ENCODE measurements at places on chromosomes 3 and 15.

DNA sequence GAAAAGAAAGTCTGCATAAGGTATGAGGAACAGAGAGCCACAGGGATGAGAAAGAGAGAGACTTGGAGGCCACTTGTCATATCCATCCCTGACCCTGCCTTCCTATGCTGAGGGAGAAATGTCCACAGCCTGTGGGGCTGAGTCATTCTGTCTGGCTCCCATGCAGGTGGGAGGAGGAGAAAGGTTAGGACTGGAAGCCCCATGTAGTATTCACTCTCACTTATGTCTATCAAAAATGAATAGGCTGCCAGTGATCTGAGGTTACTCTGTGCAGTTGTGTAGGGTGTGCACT lies 71.3 kb downstream of the RAB11A start:
- DNase-seq = peak; percentile 22

DNA sequence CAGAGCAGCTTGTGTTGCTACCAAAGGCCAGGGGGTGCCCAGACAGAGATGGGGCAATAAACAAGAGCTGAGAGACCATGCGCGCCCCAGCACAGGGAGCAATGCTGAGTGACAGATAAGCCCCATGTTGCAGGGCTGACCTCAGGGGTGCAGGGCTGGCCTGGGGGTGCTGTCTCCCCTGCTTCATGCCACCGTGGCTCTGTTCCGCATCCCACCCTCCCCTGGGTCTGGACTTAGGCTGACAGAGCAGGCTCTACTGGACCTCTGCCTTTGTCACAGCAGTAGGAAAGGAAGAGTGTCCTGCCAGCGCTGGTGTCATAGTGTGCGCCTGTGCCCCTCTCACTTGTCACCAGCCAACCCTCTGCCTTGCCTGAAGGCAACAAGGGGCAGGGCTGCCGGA lies 67.4 kb upstream of the IQSEC1 start:
- no peak for DNase-seq

GRCh38 chr15:87374339-87374738 lies 882.2 kb downstream of the NTRK3 start:
- DNase-seq = peak; percentile 49

GRCh38 chr3:58167431-58168351 lies 43.1 kb downstream of the DNASE1L3 start:
- DNase-seq = peak; percentile 43

DNA sequence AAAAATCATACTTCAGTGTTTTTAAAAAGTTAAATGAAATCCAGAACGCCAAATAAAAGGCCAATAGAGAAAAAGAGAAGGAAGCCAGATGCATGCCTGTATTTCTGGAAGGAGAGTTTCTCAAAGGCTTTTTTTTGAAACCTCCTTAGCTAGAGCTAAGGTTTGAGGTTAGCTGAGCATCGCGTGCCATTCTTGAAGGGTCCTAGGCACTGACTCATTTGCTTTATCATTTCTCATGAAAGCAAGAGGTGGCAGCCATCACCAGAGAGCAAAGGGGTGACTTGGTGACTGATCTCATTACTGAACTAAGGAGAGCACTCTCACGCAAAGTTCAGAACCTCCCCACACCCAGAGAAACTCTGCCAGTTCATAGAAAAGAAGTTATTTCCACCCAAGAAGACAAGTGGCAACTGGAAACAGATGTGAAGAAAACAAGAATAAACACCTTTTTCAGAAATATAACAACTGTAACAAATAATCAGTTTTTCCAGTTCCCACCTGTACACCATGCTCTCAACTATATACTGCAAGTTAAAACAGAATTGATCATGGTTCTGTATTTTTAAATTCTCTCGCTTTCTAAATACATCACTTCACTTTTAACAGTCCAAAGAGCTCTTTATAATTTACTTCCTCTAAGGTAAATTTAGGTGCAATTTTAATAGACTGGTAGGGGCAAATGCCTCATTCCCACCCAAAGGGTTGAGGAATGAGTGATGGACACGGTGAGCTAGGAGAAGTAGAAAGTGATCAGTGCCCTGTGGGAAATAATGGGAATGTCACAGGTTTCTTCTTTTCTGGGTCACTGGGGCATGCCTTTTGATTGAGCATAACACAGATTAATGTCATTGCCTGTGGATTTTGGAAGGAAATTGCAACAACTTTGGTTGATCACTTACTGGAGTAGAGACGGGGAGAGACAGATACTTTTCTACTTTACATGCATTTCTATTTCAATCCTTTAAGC lies 24.7 kb downstream of the GPR15 start:
- DNase-seq = no peak

DNA sequence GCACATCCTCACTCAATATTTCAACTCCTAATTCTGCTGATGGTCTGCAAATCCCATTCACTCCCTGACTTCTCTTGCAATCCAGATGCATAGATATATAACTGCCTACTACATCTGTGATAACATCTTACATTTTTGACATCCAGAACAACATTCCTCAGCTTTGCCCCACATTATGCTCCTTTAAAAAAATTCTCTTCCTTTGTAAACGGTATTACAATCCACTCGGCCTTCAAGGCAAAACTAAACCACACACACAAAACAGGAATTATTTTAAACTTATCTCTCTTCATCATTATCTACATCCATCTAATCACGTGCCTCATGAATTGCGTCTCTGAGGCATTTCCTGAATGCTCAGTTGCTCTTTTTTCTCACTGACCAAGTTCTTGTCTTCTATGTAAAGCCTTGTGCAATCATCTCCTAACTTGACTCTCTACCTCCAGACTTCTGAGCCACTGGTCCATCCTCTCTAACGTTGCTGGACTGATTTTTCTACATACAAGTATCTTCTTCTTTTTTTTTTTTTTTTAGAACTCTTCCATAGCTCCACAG lies 117.0 kb downstream of the SATB1 start:
- no peak for DNase-seq

GRCh38 chr3:132416161-132416560 lies 1.1 kb upstream of the DNAJC13 start:
- no peak for DNase-seq

DNA sequence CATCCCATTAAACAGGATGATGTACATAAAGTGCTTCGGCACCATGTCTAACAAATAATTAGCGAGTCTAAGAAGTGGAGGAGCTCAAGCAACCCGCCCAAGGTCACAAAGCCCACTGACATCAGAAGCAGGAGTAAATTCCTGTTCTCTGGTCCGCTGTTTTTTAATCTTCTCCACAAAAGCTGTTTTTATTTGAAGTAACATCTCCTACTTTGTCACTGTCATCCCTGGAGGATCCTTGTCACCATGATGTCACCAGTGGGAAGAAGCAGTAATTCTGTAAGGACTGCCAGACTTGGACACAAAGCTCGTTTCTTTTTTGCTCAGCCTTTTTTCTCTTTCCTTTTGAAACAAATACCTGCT lies 216.2 kb downstream of the STT3B start:
- no peak for DNase-seq

GRCh38 chr3:25480811-25481210 lies 52.7 kb downstream of the RARB start:
- DNase-seq = no peak

- DNase-seq = peak; percentile 98
These were observed 6.9 kb upstream of the IL16 start for GRCh38 chr15:81189583-81190283.

DNA sequence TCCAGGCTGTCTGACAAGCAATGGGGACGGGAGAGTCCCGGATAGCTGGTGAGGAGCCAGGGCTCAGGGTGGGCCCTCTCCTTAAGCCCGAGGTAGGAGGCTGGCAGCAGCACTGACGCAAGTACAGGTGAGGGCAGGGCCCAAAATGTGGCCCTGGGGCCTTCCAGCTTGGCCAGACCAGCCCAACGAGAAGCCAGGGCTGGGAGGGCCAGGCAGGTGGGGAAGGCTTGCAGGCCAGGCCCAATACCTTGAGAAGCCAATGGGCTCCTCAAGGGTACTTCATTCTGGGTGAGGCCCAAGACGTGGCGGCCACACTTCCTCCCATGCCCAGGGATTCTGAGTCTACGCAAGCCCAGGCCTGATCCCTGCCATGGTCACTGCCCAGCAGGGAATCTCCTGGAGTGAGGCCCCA lies 37.2 kb downstream of the AMOTL2 start:
- DNase-seq = no peak

DNA sequence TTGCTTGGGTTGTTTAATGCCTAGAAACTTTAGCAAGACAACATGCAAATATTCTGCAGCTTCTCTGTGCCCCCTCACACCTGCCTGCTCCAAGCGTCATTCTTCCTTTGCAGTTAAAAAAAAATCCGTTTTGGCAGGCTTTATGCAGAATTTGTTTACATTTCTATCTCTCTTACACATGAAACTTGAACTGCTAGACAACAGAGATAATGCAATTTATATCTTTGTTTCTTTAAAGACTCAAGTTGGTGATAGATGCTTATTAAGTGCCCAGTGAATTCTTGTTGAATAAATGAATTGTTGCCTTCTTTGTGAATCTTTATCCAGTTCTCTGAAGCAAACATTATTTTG lies 53.2 kb downstream of the CHST2 start:
- DNase-seq = no peak

DNA sequence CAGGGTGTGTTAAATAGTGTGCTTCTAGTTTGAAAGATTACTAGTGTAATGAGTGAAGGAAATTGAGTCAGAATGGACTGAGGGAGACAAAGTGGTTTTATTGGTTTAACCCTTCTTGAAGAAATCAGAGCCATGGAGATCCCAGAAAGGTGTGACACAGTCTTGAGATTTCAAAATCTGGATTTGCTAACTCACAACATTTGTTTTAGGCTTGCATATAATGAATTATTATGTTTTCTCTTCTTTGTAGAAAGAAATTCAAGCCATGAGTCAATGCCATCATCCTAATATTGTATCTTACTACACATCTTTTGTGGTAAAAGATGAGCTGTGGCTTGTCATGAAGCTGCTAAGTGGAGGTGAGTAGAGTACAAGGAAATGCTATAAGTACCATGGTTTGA lies 25.1 kb downstream of the OXSR1 start:
- peak; percentile 5 for DNase-seq

DNA sequence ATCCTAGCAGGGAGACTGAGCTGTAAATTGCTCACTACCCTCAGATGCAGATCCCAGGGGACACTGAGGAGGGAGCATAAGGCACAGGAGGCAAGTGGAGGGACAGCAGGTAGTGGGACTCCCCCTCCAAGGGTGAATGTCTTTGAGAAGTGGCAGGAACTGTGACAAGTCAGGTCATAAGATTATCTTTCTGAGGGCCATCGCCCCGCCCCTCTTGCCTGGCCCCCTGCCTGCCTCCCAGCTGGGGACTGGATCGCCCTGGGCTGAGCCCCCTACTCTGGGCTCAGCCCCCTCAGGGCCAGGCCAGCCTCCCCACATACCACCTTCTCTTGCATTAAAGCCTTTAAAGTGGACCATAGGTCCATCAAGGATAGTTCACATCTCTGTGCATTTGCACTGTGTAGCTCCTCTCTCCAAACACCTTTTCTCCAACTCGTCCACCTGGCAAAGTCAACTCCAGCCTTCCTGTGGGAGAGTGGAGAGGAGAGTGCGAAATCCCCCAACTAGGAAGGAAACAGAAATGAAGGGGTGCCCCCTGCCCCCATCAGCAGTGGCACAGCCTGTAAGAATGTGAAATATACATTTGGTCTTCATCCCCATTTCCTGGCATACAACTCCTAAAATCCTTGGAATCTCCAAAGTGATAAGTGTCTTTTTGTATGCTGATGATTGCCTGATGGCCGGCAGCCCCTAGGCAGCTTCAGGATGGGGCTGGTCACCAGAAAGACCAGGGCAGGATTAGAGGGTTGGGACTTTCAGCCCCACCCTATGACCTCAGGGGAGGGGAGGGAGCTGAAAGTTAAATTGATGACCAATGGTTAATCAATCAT lies 14.7 kb downstream of the PIF1 start:
- no peak for DNase-seq

DNA sequence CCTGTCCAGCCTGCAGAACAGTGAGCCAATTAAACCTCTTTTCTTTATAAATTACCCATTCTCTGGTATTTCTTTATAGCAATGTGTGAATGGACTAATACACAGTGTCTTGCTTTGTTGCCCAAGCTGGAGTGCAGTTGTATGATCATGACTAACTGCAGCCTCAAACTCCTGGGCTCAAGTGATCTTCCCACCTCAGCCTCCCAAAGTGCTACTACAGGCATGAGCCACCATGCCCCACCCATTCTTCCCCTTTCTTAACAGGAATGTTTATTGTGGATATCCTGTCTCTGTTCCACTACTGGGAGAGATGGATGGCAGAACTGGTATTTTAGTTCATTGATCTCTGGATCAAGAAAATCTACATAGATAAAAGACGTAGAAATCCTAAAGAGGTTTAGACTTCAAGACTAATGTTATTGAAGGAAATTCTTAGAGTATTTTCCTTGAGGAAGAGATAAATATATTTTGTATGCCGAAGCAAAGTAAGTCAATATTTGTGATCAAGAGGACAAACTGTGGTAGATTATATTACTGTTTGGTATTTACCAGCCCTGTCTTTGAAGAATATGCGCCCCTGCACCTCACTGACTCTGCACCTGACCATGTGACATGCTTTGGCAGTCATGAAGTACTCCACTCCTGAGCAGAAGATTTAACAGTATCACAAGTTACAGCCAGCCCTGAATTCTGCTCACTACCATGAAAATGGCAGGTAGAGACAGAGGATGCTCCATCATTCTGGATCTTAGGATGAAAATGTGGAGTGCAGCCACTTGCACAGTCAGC lies 42.9 kb downstream of the UACA start:
- DNase-seq = no peak

- DNase-seq = no peak
These were observed 1433.8 kb upstream of the GBE1 start for GRCh38 chr3:83195243-83195642.

GRCh38 chr3:23706111-23706510 lies 99.6 kb upstream of the UBE2E1 start:
- no peak for DNase-seq

GRCh38 chr15:79853492-79854328 lies 43.1 kb downstream of the MTHFS start:
- peak; percentile 83 for DNase-seq

DNA sequence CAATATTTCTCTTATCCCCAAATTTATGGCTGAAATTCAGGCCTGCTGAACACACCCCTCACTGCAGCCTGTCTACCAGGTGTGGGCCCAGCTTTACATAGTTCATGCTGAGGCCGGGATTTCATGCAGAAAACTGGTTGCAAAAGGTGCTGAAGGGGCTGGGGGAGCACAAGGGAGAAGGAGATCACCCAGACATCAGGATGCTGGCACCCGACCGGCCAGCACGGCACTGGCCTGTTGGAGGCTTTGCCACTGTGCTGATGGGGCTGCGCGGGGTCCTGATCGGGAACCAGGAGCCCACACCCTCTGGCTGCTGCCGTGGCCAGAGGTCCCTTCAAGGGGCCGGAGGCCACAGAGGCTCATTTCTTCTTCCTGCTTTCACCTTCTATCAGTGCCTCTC lies 177.9 kb upstream of the C2CD4B start:
- DNase-seq = no peak

- DNase-seq = peak; percentile 35
These were observed 41.3 kb downstream of the ADAMTSL3 start for GRCh38 chr15:83695246-83695645.

- DNase-seq = no peak
These were observed 9.3 kb downstream of the GPR160 start for GRCh38 chr3:170047133-170047404.

DNA sequence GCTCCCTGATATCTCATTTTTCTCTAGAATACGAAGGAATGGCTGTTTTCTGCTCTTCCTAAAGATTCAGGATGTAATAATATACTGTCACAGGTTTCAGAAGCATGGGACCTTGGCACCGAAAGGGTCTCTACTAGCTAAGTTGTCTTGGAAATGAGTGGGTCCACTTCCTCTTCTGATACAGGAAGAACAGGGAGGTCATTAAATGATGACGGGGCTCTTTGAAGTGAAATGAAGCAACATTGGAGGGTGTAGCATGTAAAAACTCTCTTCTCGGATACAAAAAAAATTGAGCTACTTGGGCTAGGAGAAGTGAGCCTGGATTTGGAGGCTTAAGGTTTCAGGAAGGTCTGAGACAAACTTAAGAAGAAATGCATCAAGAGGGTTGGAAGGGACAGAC lies 349.8 kb upstream of the TPRG1 start:
- DNase-seq = no peak

Measured in fibroblast of upper back skin (primary cell).